Mesenteric fat pad (tissue), 1 donor: ENCODE measurements at places on chromosomes 6 and 20. TPM values are rescaled to one million over a fixed set of nuclear protein-coding genes. Genes with fewer than 3 reads are reported as not detected.

DNA sequence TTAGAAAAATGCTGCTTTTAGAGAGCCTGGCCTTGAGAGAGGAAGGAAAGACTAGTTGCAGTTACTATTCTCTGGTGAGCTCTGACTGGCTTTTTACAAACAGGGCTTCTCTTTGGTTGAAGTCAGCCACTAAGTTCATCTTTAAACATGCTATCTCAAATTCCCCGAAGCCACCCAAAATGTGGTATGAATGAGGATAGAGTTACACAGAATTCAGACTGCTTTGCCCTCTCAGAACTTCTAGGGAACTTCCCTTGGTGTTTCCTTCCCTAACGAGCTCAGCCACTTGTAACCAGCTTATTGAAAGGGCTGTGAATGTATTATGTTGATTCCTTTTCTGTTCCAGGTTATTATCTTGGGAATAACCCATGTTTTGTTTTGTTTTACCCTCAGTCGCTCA is 73.5 kb downstream of the EFHC1 start:
- DNase-seq, result no peak

- DNase-seq, result no peak
These were observed 22.7 kb upstream of the KIF25 start for GRCh38 chr6:167974640-167975344.

DNA sequence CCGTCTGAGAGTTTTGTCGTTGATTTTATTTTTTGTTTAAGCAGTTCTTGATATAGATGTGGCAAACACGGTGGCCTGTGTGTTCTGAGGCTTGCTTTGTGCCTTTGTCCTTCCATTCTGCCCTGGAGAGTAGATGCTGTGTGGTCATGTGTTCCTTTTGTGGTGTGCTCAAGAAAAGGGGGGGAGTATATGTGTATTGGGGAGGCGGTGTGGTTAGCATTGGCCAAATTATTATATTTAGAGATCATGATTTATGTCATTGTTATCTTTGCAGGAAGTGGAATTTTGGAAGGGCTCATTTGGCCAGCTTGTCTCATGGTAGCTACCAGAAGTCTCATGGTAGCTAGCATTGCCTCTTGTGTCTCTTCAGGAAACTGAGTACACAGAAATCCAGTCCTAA is 16.4 kb downstream of the RREB1 start:
- no peak for DNase-seq

DNA sequence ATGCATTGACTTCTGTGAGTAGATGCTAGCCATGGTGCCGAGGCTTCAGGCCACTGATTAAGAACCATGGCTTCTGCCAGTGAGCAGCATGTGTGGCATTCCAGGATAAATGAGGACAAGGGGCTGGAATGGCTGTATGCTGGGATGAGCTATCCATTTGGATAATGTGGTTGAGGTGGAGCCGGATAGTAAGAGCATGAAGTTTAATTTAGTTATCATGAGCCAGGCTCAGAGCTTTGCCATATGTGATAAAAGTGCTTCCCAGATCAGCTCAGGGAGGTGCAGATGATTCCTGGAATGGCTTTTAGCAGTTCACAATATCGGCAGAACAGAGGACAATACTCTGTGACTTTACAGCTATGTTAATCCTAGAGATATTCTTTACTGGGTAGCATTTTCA is 34.6 kb upstream of the RNF8 start:
- no peak for DNase-seq

- DNase-seq, result no peak
These were observed 103.8 kb upstream of the ARMC2 start for GRCh38 chr6:108744244-108744972.

- no peak for DNase-seq
These were observed 103.4 kb downstream of the RTN4IP1 start for GRCh38 chr6:106525882-106526275.

- DNase-seq, result no peak
These were observed 72.7 kb downstream of the CCDC170 start for GRCh38 chr6:151566557-151566956.

- DNase-seq, result no peak
These were observed 720.7 kb upstream of the ADGRB3 start for GRCh38 chr6:67914419-67914818.

DNA sequence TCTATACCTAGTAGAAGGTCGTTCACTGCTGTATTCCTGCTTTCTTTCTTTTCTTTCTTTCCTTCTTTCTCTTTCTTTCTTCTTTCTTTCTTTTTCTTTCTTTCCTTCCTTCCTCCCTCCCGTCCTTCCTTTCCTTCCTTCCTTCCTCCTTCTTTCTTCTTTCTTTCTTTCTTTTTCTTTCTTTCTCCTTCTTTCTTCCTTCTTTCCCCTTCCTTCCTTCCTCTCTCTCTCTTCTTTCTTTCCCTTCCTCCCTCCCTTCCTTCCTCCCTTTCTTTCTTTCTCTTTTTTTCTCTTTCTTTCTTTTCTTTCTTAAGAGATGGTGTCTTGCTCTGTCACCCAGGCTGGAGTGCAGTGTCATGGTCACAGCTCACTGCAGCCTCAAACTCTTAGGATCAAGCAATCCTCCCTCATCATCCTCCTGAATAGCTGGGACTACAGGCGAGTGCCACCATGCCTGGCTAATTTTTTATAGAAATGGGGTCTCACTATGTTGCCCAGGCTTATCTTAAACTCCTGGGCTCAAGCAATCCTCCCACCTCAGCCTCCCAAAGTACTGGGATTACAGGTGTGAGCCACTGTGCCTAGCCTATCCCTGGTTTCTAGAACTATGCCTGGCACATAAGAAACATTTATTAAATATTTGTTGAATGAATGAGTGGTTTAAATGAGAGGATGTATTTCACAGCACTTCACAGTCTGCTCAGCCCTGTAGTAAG is 2.6 kb upstream of the DNPH1 start:
- no peak for DNase-seq

GRCh38 chr6:43953256-43953655 is 174.0 kb downstream of the MRPL14 start:
- peak; percentile 43 for DNase-seq

GRCh38 chr6:32082935-32083334 is 26.2 kb downstream of the TNXB start:
- no peak for DNase-seq

DNA sequence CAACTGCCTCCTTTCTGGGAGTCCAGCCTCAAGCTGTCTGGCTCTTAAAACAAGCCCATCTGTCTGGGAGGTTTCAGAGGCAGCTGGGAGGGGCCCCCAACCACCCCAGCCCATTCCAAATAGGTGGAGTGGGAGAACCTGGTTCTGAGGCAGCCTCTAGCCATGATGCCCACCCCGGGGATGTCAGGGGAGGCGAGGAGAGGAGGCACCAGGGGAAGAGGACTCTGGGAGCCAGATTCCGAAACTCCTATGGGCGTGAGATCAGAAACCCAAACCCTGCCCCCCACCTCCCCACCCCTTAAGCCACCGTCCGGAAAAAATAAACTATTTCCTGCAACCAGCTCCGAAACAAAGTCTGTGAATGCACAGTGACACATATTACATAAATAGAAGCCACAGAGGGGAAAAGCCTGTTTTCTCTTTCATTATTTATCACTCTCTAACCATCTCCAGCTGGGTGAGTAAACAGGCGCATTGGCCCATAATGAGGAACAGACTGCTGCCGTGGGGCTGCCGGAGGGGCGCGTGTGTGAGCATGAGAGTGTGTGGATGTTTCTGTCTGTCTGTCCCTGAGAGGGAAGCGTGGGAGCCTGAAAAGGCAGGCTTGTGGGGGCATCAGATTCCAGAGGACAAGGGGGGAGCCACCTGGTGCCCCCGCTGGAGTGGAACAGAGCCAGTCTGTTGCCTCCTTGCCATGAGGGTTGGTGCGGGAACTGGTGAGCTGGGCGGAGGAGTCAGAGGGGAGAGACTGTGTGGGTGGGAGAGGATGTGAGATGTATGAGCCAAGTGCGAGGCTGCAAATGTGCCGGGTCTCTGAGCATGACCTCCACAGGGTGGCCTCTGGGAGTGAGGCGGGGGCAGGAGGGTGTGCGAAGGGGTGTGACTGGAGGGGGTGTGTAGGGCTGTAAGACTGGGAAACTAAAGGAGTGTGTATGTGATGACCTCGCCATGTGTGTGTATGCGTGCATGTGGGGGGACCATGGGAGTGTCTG is 14.3 kb upstream of the FOXP4 start:
- no peak for DNase-seq

GRCh38 chr6:107082045-107082444 is 33.3 kb downstream of the BEND3 start:
- no peak for DNase-seq

FERMT1 gene
- 1.2 TPM for total RNA-seq

- DNase-seq, result no peak
These were observed 56.1 kb upstream of the STMND1 start for GRCh38 chr6:17045581-17046322.

GRCh38 chr20:34164381-34164984 is 52.4 kb upstream of the EIF2S2 start:
- no peak for DNase-seq

DNA sequence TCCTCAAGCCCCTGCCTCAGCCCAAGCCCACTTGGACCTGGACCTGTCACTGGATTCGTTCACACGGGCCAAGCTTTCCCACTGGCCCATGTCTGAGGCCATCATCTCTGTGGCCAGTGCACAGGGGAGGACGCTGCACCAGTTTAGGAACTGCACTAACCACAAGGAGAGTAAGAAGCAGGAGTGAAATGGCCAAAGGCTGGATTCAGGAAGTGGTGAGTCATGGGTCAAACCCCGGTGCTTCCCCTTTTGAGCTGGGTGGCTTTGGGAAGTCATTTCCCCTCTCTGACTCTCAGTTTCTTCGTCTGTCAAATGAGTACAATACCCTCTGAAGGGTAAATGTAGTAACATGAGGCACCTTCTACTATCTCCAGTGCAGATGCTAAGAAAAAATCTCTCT is 87.9 kb downstream of the CD40 start:
- DNase-seq, result no peak

DNA sequence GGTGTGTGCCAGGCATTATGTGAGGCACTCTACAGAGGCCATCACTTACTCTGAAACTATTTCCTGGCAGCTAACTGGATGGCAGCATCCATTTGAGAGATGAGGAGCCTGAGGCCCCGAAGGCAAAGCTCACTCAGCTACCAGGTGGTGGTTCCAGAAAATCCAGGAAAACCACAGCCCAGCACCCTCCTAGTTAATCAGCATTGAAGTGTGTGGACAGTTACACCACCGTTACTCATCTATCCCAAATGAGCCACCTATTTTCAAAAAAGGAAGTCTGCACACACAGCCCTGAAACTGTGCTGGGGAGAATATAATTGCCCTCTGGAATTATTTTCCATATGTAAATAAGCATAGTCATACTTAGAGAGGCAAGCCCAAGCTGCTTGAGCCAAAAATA is 67.4 kb downstream of the CNBD2 start:
- no peak for DNase-seq

CPNE5 gene
- total RNA-seq, result 2.8 TPM

AURKA gene
- 1.4 TPM for total RNA-seq

TMEM244 gene
- not detected for total RNA-seq

DNA sequence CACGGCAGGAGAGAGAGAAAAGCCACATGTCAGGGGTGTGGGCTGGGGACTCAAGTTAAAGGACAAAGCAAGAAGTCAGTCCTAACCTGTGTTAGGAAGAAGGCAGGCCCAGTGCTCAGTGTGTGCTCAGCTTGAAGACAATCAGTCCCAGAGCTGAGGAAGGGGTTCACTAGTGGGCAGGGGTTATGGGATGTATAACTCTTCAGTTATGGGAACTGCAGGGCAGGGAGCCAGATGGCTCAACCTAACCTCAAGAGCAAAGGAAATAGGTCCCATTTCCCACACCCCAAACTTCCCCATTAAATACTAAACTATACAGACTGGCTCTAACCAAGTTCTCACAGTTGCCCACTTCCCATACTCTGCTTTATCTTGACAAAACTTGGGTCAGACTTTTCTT is 7.4 kb upstream of the SSTR4 start:
- DNase-seq, result no peak

GJA10 gene
- total RNA-seq, result not detected

CCN2 gene
- 99.8 TPM for total RNA-seq

GRCh38 chr6:69044534-69044933 is 409.5 kb downstream of the ADGRB3 start:
- no peak for DNase-seq

CALHM6 gene
- total RNA-seq, result 0.77 TPM

GRCh38 chr6:123844011-123844410 is 40.3 kb downstream of the NKAIN2 start:
- DNase-seq, result no peak

DNA sequence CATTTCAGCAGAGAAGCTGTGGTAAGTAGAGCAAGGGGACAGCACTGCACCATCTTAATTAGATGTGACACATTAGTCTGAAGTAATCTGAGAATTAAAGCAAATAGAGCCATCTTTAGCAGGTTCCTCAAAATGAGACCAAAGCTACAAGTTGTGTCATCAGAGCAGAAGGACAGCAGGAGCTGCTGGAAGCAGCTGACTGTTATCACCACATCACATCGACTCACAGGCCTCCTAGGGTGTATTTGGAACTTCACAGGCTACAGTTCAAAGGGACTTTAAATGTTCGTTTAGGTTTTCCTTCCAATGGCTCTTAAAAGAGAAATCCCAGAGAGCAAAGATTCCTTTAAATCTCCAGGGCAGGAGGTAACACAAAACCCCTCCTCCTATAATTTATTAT is 69.5 kb downstream of the LCA5 start:
- DNase-seq, result no peak
